NCI-H1930 (cell line): ENCODE measurements at places on chromosomes 6 and 20.

DNA sequence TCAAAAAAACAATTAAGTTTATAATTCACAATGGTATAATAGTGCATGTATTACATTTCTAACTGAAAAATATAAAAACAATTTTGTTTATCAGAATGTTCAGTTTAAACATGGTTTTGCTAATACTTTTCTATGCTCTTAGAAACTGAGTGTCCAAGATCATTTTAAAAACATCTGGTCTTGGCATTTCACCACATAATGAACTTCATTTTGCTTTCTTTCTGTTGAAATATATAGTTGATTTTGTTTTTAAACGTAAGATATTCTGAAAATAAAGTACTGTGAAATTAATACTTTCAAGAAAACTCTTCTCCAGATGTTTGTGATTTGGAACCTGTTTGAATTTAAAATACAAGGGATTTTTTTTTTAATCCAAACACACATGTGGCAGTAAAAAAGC is 264.4 kb downstream of the COL12A1 start:
- DNase-seq, result no peak

- DNase-seq, result no peak
Observed at GRCh38 chr20:50274570-50275430, 84.2 kb downstream of the CEBPB start.

DNA sequence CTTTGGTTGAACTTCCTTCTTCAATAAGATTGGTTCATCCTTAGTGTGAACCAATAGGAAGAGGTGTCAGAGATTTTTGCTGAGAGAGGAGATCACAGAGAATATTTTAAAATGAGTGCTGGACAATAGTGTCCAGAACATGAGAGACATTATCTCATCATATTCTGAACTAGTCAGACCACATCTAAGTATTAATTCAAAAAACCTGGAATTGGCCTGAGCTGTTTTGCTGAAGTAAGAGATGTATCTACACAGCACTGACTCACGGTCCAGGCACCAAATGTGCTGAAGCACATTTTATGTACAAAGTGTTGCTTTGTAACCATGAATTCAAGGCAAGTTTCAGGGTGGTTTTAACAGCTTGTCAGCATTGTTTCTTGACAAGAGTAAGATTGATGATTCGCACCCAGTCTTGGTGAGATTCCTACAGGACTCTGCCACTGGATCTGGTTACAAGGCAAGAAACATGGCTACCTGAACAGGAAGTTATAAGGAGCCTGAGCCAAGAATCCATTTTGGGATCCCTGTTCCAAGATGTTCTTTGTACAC is 178.2 kb upstream of the HEY2 start:
- DNase-seq, result no peak

GRCh38 chr6:157405986-157406385 is 25.0 kb downstream of the ZDHHC14 start:
- no peak for DNase-seq

DNA sequence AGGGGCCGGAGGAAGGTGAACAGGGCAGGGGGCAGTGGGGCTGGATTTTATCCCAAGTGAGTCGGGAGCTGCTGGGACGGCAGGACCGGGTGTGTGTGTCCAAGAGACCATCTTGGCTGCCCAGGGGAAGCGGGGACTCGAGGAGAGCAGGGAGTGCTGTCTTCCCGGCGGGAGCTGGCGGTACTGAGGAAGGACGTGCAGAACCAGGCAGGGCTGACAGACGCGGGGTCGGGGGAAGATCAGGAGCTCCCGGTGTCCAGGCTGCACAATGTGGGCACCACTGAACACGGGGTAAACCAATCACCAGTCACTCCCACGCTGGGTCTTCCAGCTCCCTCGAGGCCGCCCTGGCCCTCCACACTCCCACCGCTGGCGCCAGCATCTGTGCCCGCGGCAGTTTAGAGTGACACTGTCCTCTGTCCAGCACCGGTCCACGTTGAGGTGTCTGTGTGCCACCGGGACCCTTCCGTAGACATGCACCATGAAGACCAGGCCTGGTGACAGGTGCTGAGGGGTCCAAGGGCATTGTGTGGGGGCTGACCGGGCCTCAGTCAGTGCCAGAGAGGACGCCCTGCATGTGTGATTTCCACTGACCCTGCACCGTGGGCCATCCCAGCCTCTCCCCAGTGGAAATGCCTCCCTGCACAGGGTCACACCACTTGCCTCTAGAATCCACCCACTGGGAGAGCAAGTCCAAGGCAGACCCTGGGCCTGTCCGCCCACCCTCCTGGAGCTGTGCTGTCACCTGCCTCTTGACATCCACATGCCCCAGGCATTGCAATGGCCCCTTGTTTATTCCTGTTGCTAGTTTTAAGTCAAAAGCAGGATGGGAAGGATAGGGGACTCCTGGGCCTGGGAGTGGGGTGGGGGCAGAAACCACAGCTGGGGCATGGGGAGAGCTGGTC is 401.9 kb downstream of the TAF4 start:
- no peak for DNase-seq

DNA sequence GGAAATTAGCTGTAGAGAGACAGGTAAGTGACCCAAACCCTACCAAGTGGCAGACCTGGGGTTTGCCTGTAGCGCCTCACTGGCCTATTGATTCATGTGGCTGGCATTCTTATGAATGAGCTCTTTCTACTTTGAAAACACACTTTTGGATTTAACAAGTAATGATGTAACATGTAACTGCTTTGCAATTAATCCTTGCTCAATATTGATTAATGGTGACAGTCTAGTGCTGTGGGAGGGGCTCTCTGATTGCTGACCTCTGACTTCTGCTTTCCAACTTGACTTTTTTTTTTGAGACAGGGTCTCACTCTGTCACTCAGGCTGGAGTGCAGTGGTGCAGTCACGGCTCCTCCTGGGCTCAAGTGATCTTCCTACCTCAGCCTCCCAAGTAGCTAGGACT is 82.7 kb downstream of the TIAM2 start:
- no peak for DNase-seq

- DNase-seq, result no peak
Observed at GRCh38 chr6:138535728-138536455, 36.6 kb upstream of the NHSL1 start.

GRCh38 chr6:2155206-2155605 is 90.2 kb downstream of the GMDS start:
- peak; percentile 13 for DNase-seq

- DNase-seq, result no peak
Observed at GRCh38 chr20:36785308-36785707, 11.7 kb upstream of the DSN1 start.
